ENCODE measurements at places on chromosomes 11 and 22. TPM values are rescaled to one million over a fixed set of nuclear protein-coding genes. Genes with fewer than 3 reads are reported as not detected.

Gene TCN1
- not detected for polyA plus RNA-seq

Gene SCUBE1
- not detected for polyA plus RNA-seq

Gene RASSF7
- 42.0 TPM for polyA plus RNA-seq

Gene FGF4
- not detected for polyA plus RNA-seq

Gene P2RY2
- polyA plus RNA-seq = 0.13 TPM

Gene TMEM121B
- polyA plus RNA-seq = not detected

Gene LRRC56
- polyA plus RNA-seq = 2.6 TPM

Gene OR5T3
- polyA plus RNA-seq = not detected

Gene SLC1A2
- polyA plus RNA-seq = not detected

Gene LINC01488
- not detected for polyA plus RNA-seq

Gene OR4D10
- not detected for polyA plus RNA-seq

Gene OR5B21
- not detected for polyA plus RNA-seq

Gene DEFB131B
- not detected for polyA plus RNA-seq

Gene KCNE3
- polyA plus RNA-seq = not detected

Gene OR10D3
- not detected for polyA plus RNA-seq

Gene CD6
- 8.6 TPM for polyA plus RNA-seq

Gene SAA1
- polyA plus RNA-seq = not detected

Gene CSRP3
- polyA plus RNA-seq = not detected

Gene PHOX2A
- not detected for polyA plus RNA-seq

Gene CLDN5
- 0.79 TPM for polyA plus RNA-seq

Gene APOA4
- polyA plus RNA-seq = not detected

Gene NDUFS3
- 105 TPM for polyA plus RNA-seq

Gene MMP27
- polyA plus RNA-seq = not detected

Gene ART1
- polyA plus RNA-seq = not detected

Gene RTN4RL2
- 0.14 TPM for polyA plus RNA-seq

Gene JAML
- 5.9 TPM for polyA plus RNA-seq

Gene BACE1
- not detected for polyA plus RNA-seq

Gene SHANK2
- polyA plus RNA-seq = not detected

Gene BIK
- polyA plus RNA-seq = 9.7 TPM

Gene LMNTD2
- 3.8 TPM for polyA plus RNA-seq

Gene PKDREJ
- not detected for polyA plus RNA-seq

Gene KCNJ11
- 0.80 TPM for polyA plus RNA-seq

Gene CD248
- 0.19 TPM for polyA plus RNA-seq

Gene RELA
- polyA plus RNA-seq = 66.7 TPM

Gene PRR5
- 40.3 TPM for polyA plus RNA-seq

Gene PRG3
- polyA plus RNA-seq = not detected

Gene FDXACB1
- 6.8 TPM for polyA plus RNA-seq
